Amniotic stem cell (primary cell): ENCODE measurements at places on chromosomes 1 and 21.

DNA sequence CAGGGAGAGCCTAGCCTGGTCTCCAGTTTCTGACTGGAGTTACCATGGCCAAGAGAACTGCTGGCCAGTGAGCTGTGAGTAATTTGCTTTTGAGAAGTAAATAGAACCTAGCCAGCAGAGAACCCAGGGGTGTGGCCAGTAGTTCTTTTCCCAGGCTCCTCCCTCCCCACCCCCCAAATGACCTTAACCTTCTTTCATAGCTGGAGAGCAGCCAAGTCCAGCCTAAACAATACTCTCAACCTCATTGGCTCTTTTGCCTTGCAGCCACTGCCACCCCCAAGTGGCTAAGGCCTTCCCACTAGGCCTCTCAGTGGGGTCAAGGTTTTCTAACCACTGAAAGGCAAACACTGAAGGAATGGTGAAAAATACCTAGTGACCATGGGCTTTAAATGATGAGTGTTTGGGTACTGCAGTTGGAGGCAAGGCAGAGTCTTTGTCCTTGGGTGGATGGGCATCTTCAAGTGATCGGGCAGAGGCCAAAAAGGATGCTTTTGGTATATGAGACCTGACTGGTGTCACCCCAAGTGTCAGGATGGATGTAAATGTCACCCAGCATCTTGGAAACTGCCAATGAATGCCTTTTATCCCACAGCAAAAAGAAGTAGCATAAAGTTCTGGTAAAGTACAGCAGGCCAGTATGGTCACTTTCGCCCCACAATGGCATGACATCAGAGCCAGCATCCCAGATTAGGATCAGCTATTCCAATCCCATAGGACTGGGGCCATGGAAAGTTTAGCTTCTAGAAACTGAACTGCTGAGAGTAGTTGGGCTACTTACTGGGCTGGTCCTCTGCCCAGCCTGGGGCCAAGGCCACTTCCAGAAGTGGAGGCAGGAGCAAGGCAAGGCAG, 3.5 kb upstream of the PIGV start:
- no peak for DNase-seq

DNA sequence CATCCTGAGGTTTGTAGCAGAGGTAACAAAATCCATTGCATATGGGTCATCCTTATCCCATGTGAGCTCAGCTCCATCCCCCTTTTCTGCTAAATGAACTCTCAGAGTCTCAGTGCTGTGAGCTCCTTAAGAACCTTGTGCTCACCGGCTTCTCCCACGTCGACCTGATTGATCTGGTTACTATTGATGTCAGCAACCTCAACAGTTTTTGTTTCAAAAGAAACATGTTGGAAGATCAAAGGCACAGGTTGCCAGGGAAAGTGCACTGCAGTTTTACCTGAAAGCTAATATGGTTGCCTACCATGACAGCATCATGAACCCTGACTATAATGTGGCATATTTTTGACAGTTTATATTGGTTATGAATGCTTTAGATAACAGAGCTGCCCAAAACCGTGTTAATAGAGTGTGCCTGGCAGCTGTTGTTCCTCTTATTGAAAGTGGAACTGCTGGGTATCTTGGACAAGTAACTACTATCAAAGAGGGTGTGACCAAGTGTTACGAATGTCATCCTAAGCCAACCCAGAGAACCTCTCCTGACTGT, 131.4 kb downstream of the HS2ST1 start:
- DNase-seq, result no peak

DNA sequence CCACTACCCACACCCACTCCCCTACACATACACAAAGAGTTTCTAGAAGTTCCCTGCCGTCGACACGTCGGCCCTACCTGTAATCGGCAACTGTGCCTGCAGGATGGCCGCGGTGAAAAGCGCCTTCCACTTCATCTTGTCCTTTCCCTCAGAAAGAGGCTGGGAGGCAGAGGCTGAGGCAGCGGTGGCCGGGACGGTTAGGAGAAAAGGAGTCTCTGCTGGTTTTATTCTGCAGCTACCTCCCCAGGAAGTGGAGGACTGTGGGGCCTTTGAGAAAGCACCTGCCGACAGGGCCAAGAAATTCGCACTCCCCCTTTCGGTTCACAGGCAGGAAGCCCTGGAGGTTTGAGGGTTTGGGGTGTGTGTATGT, at the start of gene CD247:
Gene CD247, minus strand, starts transcription at position 199 of the 370 bp plus-strand sequence. Its CDS starts 64 bp downstream, at position 135.
- no peak for DNase-seq

DNA sequence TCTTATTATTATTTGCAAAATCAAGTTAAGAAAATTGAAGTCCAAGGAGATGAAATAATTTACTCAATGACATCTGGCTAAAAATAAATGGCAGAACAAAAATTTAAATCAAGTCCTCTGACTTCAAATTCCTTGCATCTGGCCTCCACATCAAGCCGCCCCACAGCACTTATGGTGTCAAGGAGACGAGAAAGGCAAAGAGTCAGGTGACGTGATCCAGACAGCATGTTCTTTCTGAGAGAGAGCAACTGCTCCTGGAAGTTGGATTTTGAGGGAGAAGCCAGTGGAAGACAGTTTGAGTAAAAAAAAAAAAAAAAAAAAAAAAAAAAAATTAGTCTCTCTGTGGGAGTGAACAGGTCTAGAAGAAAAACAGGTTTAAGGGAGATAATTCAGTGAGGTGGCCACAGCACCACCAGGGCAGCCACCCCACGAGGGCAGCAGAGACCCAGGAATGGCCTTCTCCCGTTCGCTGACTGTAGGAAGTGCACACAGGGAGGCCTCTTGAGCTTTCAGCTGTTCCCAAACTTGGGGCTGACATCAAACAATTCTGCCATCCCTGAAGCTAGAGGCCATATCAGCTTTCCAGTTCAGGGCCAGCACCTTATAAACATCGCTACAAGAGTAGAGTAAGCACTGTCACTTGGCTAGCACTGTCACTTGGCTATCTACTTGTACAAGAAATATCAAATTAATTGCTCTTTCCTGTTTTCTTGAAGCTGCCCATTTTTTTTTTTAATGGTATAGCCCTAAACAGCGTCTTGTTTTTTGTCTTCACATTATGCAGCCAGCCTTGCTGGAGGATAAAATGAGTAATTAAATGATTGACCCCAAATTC, 7.8 kb downstream of the C1orf162 start:
- no peak for DNase-seq

DNA sequence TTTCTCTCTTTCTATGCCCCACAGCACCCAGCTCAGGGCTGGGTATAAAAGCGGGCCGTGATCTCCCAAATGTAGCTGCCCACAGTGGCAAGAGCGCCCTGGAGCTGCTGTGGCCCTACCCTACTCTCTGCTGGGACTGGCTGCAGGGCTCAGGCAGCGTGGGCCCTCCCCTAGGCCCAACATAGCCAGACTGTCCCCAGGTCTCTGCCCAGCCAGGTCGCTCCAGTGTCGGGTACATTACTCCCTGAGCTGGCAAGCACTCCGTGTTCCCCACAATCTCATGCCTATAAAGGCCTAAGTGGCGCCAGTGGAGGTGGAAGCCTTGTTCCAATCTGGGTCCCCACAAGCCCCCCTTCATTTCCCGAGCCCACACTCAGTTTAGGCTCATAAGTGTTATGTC, 66.2 kb downstream of the GLIS1 start:
- no peak for DNase-seq

DNA sequence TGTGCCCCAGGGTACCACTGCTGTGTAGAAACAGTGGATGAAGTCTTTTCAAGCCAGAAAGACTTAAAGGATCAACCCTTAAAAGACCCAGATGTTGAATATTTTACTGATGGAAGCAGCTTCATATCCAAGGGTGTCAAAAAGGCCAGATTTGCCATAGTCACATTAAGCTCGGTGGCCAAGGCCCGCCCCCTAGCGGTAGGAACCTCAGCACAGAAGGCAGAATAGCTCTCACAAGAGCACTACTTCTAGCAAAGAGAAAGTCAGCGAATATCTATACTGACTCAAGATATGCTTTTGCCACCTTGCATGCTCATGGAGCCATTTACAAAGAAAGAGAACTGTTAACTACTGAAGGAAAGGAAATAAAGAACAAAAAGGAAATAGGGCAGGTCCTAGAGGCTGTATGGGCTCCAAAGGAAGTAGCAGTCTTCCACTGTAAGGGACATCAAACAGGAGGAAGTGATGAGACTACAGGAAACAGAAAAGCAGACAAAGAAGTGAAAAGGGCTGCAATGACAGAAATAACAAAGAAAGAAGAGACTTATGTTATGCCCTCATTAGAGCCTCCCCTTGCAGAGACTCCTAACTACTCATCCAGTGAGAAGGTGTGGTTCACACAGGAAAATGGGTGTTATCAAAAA, 90.5 kb downstream of the LIPI start:
- DNase-seq, result no peak

DNA sequence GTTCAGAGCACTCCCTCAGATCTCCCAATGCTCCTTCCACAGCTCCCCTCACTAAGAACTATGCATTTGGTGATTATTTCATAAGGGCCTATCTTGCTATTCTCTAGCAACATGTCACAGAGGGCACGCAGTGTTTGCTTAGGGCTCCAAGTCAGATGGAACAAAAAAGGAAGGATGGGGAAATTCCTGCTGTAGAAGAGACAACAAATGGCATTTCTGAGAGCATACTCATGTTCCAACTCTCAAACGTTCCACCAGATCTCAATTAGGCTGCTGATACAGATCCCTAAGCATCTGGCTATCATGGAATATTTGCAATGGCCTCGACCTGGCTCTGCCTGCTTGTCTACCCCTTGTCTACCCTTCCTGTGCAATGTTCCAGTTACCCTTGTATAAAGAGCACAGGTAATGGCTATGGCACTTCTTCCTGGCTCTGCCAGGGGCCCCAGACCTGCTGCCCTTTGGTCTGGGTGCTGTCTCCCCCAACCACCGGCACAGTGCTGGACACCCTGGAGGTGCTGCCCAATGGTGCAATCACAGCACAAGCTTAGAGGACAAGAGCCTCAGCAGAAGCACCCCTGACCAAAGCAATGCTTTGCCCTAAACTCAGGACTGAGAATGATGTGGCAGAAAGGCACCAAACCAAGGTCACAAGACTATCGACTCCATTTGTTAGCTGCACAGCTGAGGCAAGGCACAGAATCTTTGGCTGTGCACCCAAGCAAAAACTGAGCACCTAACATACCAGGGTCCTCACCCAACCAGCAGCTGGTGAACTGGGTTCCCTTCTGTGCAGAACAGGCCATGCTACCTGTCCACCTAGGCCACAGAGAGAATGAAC, 3.6 kb downstream of the PARP1 start:
- DNase-seq, result no peak

DNA sequence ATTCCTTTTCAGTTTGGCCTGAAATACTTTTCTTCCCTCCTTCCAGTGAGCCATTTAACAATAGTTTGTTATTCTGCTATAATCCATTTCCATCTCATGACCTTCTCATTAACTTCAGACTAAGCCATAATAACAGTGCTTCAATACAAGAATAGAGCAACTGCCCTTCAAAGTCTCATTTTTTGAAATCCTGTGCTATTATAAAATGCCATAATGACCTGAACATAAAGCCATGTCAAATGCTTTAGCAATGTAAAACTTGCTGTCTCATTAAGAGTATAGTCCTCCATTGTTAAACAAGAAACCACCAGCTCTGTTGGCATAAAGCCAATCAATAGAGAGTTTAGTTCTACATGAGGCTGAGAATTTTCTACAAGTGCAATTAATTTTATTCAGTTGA, 9.6 kb upstream of the PIGK start:
- no peak for DNase-seq

- DNase-seq, result no peak
Measured at GRCh38 chr1:14881775-14882672, 271.5 kb upstream of the TMEM51 start.

- DNase-seq, result no peak
Measured at GRCh38 chr1:217273866-217274265, 357.0 kb downstream of the GPATCH2 start.

GRCh38 chr1:110872745-110873720, at the start of gene CD53:
Gene CD53, plus strand, starts transcription at chr1:110873148. Its CDS starts 18,261 bp downstream, at chr1:110891409.
- no peak for DNase-seq

DNA sequence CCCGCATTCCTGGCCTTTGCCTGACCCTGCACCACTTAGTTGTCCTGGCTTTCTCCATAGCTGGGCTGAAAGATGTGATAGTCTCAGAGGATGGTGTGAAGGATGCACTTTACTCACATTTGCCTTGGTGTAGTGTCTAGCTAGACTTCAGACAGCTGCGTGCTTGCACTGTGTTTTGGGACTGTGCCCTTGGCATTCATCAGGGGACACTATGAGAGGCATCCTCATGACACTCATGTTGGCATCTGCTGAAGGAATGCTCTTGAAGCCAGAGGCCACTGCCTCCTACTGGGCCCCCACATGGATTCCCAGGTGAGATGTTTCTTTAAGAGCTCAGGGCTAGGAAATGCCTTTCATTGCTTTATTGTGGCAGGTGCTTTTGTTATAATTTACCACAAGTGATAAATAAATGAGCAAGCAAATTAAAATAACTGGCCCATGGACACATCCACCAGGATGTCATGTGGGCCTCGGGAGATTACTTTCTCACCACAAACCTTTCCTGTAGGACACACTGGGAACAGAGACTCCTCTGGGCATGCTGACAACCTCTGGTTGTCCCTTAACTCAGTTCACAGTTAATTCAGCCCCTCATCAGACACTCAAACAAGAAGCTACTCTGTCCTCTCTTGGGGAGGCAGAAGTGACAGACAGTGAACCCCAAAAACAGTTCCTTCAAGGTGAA, 99.4 kb upstream of the SPATA6 start:
- no peak for DNase-seq

- DNase-seq, result no peak
Measured at GRCh38 chr1:185735701-185736064, 1.5 kb downstream of the HMCN1 start.

DNA sequence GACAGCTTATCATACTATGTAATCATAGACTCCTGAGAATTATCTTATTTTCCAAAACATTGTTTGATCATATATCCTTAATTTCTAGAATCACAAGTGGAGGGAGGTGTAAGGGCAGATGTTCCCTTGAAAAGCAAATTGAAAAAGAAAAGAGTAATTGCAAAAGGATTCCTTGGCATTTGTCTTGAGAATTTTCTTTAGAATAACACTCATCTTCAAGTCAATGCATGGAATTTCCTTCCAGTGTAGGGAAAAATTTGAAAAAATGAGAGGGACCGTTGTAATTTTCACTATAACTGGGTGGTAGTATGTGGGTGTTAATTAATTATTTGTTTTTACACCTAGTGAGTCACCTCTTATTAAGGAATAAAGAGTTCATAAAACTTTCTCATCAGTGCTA, 724.6 kb upstream of the ADAMTS5 start:
- no peak for DNase-seq

DNA sequence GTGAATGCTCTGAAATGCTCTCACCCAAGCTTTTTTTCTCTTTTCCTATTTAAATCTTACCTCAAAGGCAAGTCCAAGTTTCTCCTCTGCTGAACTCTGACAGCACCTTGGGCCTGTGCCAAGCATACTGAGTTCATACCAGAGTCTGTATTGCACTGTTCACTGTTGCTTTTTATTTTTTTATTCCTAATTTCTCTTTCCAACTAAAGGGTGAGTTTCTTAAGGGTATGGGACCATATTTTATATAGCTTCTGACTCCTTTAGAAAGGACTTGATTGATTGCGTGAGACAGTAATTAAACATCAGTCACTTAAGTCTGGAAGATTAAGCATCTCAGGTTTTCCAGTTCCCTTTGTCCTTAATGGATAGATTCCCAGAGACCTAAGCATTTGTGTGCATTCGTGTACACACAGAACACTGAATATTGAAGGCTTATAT, 69.9 kb downstream of the CACHD1 start:
- no peak for DNase-seq
